ENCODE measurements at places on chromosomes 3 and 15.

DNA sequence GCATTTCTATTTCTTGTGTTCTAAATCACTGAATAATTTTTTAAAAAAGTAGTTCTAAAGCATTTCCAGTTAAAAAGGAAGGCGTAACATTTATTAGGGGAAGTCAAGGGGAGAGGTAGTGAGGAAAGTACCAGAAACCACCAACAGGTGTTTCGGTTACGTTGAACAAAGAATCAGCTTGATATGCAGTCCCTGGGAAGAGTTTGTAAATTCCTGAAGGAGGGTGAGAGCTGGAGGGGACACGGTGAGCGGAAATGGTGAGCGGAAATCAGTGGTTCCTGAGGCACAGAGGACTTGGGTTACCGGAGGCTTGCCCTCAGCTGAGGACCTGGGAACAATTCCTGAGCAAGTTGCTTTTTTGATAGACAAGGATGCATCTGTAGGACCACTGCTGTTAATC, 17.8 kb downstream of the MAP2K1 start:
- no peak for DNase-seq

DNA sequence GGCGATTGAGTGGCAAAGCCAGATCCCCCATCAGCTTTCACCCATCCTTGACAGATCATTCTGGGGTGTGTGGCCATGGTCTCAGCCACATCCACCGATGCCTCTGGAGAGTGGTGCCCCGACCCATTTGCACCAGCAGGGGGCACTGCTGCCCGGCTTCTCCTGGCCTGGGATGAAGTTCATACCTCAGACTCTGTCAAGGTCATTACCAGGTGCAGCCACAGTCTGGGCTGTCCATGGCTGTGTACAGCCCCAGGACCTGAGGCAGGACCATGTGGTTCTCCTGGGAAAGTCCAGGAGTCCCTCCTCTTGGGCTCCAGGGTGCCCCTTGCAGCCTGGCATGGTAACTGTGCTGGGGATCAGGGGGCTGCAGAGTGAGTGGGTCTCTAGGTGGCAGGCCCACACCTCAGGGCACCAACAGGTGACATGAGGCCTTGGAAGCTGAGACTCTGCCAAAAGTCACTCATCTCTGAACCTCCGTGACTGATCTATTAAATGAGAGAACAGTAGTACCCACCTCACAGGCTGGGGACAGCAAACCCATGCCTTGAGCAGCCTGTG, 67.2 kb downstream of the CACNA2D2 start:
- no peak for DNase-seq

DNA sequence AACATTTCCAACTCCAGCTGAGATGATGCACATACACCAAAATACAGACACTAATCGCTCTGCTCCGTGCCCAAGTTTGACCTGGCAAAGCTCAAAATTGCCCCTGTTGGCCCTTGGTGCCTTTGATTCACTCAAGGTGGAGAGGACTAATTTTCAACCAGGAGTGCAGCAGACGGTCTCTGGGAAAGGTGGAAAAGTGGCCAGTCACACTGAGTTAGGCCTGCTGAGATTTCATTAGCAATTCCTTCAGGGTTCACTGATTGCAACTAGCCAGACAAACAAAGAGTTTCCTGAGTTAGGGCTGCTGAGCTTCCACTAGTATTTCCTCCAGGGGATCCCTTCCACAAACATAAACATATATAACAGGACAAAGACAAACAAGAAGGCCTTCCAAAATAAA, 28.7 kb upstream of the LHFPL4 start:
- no peak for DNase-seq

- peak; percentile 47 for DNase-seq
These were observed 768 bp upstream of the SEMA5B start for GRCh38 chr3:123028233-123028828.

DNA sequence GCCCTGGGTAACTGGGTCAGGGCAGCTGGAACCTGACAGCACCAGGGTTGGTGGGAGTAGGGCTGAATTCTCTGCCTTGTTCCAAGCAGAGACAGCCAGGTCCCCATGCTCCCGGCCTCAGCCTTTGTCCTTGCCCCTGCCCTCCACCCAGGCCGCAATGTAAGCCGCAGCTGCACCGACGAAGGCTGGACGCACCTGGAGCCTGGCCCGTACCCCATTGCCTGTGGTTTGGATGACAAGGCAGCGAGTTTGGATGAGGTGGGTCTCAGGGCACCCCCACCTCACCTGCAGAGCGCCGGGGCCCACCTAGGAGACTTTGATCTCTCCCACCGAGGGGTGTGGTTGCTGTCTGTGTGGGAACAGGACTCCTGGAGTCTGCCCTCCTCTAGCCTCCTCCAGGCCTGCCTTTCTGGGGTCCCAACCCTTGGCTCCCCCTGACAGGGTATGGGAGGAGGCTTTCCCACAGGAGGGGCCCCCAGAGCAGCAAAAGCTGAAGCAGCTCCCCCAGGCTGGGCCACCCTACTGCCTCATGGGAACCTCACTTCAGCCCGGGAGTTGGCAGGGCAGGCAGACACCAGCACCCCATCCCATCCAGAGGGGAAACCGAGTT, 23.4 kb downstream of the VIPR1 start:
- DNase-seq: no peak

DNA sequence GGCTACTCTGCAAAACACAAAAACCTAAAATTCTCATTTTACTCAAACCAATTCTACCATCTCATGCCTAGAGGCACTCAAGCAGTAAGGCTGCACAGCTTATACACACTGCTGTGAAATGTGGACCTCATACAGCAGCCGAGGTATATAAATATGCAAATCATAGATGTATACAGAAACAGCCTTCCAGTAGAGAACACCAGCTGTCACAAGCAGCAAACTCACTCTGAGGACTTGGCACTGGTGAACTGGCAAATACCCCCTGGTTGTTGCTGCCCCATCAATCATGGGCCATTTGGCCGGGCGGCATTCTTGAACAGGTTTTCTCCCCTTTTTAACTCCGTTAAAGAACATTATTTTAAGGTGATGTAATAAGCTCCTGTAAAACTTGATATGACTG, 378.0 kb downstream of the LSAMP start:
- no peak for DNase-seq

- no peak for DNase-seq
These were observed 48.4 kb upstream of the TRAK1 start for GRCh38 chr3:42042747-42043098.

DNA sequence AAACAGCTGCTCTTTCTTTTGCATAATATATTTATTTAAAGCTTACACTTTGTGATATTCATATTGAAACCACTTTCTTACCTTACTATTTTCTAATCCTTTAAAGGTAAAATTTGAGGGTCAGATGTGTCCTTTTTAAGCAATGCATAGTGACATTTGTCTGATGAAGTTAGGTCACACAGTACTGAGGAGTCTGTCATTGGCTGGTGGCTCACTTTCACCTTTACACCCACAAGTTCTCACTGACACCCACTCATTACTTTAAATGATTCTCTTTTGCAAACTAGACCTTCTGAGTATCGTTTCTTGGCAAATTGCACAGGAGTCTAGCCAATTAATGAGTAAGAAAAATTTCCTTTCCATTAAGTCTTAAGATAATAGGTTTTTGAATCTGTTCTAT, 758.3 kb upstream of the ARPP21 start:
- no peak for DNase-seq

DNA sequence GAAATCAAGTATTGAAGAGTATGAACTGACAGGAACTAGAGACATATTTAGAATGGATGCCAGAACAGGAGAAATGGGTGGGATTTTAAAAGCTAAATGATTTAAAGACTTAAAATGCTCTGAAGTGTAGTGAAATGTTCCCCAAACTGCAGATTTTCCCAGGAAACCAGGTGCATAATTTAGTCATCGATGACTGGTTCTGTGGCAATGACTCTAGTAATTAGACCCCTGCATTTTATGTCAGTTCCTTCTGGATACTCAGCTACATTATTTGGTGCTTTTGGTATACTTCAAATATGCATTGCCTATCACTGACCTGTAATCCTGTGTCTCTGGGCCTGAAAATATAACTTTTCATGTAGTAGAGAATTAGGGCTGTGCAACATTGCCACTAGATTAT, 16.8 kb downstream of the AGTR1 start:
- no peak for DNase-seq

- peak; percentile 20 for DNase-seq
These were observed 519.7 kb downstream of the DIPK2A start for GRCh38 chr3:144491333-144491732.

All from fibroblast of skin of left quadriceps (primary cell).